ENCODE measurements at places on chromosomes 7 and 10. TPM values are rescaled to one million over a fixed set of nuclear protein-coding genes. Genes with fewer than 3 reads are reported as not detected.

DNA sequence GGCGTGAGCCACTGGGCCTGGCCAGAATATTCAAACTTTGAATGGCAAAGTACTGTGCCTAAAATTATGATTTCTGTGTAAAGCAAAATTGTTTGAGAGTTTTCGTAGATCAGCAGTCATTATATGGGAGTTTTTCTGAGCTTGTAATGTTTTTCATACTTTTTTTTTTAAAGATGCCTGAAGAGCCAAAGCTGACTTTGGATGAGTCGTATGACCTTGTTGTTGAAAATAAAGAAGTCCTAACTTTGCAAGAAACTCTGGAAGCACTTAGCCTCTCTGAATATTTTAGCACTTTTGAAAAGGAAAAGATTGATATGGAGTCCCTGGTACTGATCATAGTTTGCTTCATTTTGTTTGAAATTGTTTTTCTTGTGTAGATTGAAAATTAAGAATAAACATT is 26.7 kb downstream of the SEC23IP start:
- no peak for DNase-seq

Gene PDE6C
- total RNA-seq: not detected

Gene PAPOLB
- total RNA-seq: not detected

DNA sequence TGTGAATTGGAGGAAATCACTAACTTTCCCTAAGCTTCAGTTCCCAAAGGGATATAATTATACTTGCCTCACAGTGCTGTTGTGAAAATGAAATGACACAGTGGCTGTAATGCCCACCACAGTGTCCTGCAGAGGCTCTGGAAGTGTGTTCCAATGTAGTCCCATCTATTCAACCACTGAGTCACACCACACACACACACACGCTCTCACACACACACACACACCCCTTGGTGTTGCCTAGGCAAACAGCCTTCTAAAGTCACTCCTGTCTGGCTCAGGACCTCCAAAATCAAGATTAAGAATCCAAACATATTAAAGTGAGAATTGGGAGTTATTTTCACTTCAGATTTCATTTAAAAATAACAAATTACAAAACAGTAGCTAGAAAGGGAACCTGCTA is 73.3 kb downstream of the NRCAM start:
- DNase-seq: no peak

Gene CALY
- total RNA-seq: 2.2 TPM

DNA sequence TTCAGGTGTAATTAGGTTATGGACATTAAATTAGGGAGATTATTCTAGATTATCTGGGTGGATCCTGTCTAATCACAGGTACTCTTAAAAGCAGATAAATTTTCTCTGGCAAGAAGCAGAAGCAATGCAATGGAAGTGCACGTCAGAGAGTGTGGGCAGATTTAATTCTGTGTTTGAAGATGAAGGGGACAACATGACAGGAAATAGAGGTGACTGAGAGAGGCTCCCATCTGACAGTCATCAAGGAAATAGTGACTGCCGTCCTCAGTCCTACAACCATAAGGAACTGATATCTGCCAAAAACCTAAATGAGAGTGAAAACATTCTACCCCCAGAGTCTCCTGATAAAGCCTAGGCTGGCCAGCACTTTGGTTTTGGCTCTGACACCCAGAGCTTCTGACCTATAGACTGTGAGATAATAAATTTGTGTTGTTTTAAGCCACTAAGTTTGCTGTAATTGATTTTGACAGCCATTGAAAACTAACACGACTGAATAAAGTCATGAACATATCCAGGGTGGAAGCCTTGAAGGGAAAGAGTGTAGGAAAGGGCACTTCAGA is 30.5 kb upstream of the DDX50 start:
- DNase-seq: no peak

GRCh38 chr7:144818511-144818910 is 17.3 kb downstream of the TPK1 start:
- DNase-seq: no peak

- peak; percentile 80 for DNase-seq
Measured at GRCh38 chr10:78852466-78853240, 216.1 kb upstream of the ZMIZ1 start.

DNA sequence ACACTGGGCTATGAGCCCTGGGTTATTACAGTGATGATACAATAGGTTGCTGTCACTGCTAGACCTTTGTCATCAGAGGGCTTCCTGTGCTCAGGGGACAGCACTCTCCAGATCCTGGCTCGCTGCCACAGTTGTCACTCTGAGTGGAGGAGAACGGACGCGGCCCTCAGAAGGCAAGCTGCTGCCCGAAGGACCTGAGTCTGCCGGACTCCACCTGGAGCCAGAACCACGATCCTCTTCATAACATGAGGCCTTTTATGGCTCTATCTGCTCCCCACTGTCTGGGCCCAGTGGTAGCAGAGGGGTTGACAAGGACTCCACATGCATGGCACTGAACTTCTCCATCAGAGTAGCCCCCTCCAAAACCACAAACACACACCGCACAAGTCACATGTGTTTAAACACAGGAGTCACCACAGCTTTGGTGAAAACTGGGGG is 94.7 kb upstream of the EFCAB10 start:
- no peak for DNase-seq

DNA sequence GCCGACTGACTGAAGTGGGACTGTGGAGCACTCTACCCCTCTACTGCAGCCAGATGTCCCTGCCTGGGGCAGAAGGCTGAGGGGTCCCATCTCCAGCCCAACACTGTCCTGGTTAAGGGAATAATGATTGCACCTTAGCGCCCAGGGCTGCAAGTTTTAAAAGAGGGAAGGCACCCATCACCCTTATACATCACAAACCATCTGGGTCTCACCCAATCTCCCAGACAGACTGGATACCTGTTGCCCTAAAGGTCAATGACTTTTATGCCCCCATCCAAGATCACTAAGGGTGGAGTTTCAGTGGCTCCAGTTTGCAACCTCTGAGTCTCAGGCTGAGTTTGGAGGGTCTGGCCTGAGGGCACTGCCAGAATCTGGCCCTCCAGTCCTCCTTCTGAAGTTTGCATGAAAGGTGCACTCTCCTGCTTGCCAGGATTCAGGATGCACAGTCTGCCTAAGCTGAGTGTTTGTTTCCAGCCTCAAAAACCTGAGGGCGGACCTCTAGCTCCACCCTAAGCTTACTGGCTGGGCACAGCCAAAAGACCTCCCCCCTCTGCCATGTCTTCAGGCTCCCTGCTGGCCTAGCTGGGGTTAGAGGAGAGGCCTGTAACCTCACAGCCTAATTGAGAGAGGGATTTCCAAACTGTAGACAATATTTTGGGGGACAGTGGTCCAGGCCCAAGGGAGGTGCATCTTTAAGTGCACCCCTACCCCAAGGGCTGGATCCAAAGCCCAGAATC is 2.5 kb upstream of the EMX2 start:
- no peak for DNase-seq

DNA sequence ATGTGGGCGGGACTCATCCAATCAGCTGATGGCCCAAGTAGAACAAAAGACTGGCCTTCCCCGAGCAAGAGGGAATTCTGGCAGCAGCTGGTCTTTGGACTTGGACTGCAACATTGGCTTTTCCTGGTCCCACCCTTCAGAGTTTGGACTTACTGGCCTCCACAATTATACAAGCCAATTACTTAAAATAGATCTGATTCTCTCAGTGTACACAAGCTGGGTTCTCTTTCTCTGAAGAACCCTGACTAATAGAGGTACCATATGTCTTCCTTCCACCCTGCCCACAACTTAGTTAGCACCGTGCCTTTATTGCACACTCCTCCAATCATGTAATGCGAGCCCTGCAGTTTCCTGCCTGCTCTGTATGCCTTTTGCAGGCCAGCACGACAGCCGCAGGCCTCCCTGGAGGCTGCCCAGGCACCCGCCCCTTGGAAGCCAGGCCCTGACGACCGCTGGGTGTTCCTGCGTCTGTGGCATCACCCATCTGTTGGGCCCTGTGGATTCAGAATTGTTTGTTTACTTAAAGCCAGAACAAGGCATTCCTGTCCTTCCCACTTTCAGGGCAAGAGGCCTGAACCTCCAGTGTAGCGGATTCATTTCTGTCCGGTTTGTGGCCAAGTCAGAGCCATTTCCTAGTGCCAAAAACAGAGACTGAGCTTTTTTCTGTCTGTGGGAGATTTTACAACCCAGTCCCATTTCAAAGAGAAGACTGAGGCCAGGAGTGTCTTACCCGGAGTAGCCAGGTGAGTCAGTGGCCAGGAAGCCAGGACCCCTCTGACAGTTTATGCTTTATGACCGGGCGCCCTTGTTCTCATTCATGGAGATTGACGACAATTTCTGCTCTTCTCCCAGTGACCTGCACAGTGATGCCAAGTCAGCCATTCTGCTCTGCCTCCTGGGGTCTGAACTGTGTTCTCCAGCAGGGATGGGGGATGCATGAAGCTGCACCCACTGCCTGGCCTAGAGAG is 968 bp upstream of the INMT start:
- DNase-seq: peak; percentile 16

DNA sequence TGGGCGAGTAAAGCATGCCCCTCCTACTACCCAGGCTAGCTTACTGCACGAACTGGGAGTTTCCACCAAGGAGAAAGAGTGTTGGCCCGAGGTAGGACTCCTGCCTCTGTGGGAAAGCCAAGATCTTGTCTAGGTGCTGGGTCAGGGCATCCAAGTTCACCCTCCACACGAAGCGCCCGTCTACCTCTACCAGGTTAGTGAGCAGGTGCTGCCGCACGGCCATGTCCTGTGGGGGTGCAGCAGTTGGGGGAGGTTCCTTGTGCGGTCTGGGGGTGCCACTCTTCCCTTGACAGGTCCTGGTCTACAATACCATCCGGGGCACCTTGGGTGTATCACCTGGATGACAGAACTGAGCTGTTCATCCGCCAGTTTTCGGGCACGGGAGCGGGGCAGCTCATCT is 1.7 kb downstream of the ABHD11 start:
- no peak for DNase-seq

Gene PPIF
- total RNA-seq: 78.6 TPM

Gene ZC3HAV1L
- total RNA-seq: 1.1 TPM

DNA sequence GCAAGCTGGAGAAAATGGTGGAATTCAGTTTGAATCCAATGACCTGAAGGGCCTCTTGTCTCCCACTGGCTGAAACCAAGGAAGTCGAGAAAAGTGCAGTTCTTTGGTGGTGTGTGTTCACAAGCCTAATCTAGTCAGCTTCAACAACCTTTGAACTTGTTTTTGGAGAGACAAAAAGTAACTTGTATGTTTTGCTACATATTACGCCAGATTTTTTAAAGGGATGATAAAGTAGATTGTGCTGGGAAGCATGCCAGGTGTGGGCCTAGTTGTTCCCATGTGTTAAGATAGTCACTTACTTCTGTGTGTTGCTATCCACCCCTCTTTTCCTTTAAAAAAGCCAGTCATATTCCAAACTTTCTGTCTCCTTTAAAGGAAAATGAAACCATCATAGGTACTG is 79.7 kb upstream of the FAM3C start:
- DNase-seq: no peak

DNA sequence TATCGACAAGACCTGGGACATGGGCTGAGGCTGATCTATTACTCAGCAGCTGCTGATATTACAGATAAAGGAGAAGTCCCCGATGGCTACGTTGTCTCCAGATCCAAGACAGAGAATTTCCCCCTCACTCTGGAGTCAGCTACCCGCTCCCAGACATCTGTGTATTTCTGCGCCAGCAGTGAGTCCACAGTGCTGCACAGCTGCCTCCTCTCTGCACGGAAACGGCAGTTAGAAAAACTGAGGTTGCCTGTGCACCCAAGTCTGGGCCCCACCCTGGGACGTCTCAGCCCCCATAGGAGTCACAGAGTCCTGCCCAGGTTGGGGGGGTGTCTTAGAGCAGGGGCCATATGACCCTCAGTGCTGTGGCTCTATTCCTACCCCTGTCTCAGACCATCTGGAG is 167.4 kb upstream of the PRSS58 start:
- no peak for DNase-seq

- peak; percentile 57 for DNase-seq
Measured at GRCh38 chr7:476736-477360, 42.8 kb downstream of the PDGFA start.

Gene ANKRD7
- total RNA-seq: not detected

DNA sequence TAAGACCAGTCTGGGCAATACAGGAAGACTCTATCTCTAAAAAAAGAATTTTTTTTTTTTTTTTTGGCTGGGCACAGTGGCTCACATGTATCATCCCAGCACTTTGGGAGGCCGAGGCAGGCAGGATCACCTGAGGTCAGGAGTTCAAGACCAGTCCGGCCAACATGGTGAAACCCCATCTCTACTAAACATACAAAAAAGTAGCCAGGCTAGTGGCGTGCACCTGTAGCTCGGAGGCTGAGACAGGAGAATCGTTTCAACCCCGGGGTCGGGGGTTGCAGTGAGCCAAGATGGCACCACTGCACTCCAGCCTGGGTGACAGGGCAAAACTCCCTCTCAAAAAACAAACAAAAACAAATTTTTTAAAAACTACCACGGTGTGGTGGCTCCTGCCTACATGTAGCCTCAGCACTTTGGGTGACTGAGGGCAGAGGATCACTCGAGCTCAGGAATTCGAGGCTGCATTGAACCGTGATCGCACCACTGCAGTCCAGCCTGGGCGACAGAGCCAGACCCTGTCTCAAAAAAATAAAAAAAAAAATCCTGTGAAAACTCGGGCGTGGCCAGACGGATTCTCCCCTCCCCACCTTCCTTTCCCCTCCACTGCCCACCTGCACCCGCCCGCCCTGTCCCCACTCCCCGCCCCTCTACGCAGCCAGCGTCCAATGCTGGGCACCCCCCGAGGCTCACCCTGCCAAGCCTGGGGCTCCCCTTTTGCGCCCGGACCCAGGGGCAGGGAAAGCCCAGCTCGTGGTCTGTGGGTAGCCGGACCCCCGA is 745 bp upstream of the ORAI2 start:
- DNase-seq: no peak

DNA sequence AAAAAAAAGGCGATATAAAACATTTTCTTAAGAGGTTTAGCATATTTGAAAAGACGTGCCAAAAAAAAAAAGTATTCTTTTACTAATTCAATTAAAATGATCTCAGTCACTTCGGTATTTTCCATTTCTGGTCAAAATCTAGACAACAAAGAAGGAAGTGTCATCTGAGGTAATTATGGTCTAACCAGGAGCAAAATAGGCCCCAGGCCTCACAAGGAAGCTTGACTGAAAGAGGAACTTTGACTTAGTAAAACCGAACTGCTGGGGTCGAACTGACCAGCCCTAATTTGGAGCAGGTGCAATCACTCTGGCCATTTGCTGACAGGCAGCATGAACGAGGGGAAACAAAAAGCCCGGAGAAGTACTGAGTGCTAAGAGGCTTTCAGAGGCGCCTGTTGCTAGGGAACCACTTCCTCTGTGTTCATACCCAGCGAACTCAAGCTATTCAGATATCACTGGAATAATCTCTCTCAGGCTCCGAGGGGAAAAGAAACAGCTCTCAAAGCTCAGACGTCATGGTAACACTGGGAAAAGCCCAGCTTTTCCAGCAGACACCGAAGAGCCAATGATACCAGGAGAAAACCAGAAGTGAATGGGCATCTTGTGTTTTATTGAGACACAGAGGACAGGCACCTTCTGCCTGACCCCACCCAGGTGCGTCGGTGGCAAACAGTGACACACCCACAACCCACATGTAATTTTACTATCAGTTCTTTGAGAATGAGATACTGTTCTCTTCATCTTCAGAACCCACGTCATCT is 126.5 kb downstream of the FAM107B start:
- no peak for DNase-seq

DNA sequence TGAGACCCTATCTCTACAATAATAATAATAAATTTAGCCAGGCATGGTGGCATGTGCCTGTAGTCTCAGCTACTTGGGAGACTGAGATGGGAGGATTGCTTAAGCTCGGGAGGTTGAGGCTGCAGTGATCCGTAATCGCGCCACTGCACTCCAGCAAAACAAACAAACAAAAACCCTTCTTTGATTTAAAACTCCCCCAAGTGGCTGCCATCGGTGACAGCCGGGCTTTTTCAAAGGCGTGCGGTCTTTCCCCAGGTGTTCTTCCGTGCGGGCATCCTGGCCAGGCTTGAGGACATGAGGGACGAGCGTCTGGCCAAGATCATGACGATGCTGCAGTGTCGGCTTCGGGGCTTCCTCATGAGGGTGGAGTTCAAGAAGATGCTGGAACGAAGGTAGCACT is 1.9 kb upstream of the MYH16 start:
- peak; percentile 70 for DNase-seq
